ENCODE measurements at places on chromosomes 4 and X.

DNA sequence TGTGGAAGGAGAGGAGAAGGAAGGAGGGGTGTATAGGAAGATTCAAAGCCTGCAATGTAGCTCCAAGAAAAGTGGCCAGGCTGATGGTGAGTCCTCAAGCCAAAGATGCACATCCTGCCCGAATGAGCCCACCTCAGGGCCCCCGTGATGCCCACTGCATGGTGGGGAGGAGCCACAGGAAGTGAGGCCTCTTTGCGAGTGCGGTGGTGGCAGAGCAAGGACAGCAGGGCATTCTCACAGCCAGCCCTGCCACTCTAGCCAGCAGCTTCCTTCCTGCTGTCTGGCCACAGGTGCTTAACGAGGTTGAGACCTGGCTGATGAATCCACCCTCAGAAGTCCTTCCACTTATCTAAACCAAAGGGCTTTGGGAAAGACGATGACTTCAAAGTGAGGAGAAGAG is 55.8 kb downstream of the BCOR start:
- DNase-seq, result no peak

- no peak for DNase-seq
Measured at GRCh38 chr4:138404251-138404650, 162.1 kb upstream of the SLC7A11 start.

- no peak for DNase-seq
Measured at GRCh38 chrX:131399678-131400428, 110.7 kb upstream of the IGSF1 start.

GRCh38 chr4:24224446-24224845 is 334.6 kb upstream of the PPARGC1A start:
- DNase-seq, result no peak

DNA sequence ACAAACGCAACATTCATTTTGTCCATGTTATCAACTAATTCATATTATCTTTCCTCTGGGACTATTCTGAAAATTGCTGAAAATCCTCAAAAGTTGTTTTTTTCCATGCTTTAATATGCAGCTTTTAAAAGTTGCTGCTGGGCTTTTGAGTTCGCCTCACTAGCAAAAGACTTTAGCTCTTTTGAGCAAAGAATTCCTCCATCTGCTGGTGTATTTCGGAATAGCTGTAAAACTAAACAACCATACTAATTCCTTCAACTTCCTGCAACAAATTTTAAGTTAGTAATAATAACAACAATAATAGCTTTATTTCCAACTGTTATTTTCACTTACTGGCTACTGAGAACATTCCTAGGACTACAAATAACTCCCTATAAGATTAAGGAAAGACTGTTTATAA is 124.5 kb upstream of the PLAC1 start:
- no peak for DNase-seq

- DNase-seq, result no peak
Measured at GRCh38 chr4:16222957-16223527, 3.2 kb downstream of the TAPT1 start.

DNA sequence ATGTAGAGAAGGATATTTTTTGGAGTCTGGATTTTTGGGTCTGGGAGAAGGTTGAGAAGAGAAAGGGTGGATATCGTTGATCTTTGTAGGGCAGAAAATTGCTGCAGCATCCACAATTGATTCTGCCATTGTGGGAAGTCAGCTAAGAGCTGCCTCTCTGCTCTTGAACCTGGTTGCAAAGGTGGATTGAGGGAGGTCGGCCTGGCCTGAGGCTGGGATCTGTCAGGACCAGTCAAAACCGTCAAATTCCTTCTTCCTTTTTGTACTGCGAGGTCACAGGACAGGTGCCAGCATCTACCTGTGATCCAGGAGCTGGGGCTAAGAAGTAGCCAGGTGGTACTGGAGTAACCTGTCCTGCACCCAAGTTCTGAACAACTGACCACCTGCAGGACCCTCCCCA is 93.7 kb downstream of the SHOX start:
- no peak for DNase-seq

- DNase-seq, result no peak
Measured at GRCh38 chr4:54058171-54058570, 6.2 kb downstream of the CHIC2 start.

- DNase-seq, result no peak
Measured at GRCh38 chrX:6225288-6225910, 3.3 kb downstream of the NLGN4X start.

GRCh38 chrX:150577174-150577573 is 8.8 kb downstream of the MTM1 start:
- no peak for DNase-seq

DNA sequence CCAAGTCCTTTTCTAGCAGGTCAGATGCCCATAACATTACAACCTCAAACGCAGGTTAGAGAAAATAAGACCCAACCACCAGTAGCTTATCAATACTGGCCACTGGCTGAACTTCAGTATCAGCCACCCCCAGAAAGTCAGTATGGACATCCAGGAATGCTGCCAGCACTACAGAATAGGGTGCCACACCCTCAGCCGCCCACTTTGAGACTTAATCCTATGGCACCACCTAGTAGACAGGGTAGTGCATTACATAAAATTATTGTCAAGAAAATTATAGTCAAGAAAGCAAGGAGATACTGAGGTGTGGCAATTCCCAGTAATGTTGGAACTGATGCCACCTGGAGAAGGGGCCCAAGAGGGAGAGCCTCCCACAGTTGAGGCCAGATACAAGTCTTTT is 19.9 kb upstream of the TRIM61 start:
- DNase-seq, result no peak

GRCh38 chrX:44274096-44274495 is 69.4 kb downstream of the EFHC2 start:
- no peak for DNase-seq

DNA sequence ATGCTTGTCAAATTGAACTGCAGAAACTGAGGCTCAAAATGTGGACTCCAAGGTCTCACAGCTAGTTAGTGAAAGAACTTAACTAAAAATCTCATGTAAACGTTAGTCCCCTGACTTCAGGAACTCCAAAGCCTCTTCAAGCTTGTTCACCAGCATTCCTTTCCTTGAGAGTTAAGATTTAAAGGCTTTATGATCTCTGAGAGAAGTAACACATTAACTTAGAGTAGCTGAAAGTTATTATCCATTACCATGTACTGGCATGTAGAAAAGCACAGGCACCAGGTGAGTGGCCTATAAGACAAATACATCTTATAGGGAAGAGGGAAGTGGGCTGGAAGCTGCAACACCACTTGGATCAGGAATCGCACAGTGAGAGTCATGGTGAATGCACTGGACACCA is 15.3 kb downstream of the PARM1 start:
- no peak for DNase-seq

DNA sequence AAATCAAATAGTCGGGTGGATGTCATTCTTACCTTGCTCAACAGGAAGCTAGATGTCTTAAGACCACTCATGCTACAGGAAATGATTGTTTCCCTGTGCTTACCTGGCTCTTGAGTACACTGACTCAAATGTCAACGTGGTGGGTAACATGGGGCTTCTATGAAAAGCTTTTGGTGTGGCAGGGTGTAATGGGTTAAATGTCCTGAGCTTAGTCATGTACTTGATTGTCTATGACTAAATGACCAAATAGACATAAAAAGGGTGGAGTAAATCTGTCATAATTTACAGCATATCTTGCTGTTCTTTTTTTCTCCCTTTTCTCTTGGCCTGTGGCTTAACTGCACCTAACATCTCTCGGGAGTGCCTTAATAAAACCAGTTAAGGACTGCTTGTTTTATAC is 44.9 kb downstream of the CCNG2 start:
- DNase-seq, result no peak

- no peak for DNase-seq
Measured at GRCh38 chr4:54041100-54041499, 23.3 kb downstream of the CHIC2 start.

DNA sequence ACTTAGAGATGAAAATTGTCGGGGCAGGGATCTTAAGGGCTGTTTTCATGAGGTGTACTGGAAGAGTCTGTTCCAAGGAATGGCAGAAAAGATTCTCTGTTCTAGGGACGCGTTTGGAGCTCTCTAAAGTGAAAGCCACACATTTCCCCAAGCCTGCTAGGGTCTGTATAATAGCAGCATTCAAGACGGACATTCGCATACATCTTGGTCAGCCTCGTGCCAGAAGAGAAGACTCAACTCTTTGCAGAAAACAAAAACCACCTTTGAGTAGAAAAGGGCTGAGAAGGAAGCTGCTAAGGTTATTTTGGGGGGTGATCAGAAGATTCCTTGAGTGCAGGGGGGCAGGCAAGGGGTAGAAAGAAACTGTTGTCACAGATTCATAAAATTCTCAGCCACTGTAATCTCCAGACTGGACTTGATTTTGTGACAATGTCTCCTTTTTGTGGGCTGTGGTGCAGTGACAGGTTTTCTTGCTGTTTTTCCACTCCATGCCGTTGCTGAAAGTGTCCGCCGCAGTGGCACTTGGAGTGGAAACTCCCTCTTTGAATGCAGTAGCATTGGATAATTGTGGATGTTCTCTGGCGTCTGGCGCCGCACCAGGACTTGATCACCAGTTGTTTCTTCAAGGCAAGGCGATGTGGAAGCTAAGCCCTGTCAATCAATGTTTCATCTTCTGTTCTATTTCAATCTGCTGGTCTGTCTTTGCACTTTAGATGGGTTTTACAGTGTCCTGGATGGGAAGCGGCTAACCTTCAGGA is 2.9 kb downstream of the GYG2 start:
- no peak for DNase-seq

DNA sequence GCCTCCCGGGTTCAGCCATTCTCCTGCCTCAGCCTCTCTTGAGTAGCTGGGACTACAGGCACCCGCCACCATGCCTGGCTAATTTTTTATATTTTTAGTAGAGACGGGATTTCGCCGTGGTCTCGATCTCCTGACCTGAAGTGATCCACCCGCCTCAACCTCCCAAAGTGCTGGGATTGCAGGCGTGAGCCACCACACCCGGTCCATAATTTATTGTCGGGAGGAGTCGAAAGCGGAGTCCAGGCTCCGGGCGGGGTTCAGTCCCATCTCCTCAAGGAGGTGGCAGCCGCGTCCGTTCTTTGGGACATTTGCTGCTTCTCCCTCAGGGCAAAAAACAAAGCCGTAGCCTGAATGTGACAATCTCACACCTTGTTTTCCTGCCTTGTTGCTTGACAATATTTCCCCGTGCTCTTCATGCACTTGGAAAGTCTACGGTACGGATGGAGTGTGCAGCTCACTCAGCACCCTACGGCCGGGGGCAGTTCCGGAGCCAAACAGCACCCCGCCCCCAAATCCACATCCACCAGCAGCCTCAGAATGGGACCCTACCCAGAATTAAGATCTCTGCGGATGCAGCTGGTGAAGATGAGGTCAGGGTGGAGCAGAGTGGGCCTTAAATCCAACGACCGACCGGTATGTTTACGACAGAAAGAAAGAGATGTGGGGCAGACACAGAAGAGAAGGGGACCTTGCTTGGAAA is 9.6 kb downstream of the GTPBP6 start:
- DNase-seq, result no peak

DNA sequence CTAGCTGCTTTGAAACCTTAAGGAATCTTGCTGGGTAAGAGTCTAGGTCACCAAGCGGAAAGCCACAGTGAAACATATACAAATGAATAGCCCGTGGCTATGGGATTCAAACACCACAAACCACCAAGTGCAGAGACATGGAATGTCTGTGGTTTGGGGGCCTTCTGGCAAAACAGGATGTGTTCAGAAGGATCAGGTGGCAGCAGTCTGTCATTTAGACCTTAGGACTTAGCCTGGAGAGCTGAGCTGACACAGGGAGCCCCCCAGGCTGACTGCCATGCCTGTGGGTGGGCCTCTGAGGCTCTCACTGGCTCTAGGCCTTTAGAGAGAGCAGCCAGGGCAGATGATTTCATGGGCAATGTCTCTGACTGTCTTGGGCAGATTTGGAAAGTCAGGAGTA is 225.6 kb downstream of the FBXW7 start:
- DNase-seq, result no peak

DNA sequence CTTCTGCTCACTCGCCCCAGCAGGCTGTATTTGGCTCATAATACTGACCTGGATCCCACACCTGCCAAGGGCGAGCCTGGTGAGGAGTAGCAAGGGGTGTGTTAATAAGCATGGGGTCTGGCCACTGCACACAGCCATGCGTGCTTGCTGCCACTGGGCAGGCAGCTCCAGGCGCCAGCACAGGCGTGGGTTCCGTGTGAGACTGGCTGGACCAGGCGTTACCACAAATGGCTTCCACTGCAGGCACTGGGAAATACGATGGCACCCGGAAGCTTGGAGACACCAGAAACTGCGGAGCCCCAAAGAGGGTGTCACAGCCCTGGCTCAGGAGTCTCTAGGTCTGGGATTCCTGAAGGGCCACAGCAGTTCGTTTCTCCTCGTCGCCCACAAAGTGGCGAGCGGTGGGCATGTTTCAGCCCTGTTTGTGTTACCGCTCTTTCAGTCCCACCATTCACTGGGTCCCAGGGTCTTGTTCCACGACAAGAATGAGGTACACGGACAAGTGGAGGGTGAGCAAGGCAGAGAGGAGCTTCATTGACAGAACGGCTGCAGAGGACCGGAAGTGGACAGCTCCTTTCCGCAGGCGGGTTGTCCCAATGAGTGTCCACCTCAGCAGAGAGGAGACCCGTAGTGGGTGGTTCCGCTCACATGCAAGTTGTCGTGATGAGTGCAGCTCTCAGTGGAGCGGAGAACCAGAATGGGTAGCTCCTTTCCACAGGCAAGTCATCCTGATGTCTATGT is 428.9 kb downstream of the EPHA5 start:
- DNase-seq, result no peak
